NCI-H774 (cell line): ENCODE measurements at places on chromosomes 16 and 17.

DNA sequence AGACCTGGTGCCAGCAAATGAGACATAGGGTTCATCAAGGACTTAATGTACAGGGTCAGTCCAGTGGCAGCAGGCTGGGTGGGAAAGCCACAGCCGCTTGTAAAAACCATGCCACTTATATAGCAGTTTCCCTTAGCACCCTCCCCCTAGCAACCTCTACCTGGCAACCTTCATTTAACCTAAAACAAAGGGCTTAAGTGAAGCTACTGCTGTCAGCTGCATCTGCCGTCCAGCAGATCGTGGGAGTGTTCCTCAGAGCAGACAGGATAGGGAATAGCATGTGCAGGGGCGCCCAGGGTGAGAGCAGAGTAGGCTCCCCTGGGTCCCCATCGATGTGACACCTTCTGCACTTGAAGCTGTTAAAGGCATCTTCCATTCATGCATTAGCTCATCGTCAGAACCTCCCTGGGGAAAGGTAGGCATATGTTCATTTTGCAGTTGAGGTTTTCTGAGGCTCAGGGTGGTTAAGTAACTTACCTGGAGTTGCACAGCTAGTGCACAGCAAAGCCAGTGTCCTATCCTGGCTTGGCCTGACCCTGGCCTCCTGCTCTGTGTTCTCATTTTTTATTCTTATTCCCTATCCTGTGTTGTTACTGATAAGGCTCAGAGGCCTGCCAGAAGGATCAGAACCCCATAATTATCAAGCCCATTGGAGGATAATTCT, 112.5 kb downstream of the SOCS1 start:
- no peak for DNase-seq

GRCh38 chr17:43779145-43780125, 658 bp upstream of the DUSP3 start:
- DNase-seq, result no peak

DNA sequence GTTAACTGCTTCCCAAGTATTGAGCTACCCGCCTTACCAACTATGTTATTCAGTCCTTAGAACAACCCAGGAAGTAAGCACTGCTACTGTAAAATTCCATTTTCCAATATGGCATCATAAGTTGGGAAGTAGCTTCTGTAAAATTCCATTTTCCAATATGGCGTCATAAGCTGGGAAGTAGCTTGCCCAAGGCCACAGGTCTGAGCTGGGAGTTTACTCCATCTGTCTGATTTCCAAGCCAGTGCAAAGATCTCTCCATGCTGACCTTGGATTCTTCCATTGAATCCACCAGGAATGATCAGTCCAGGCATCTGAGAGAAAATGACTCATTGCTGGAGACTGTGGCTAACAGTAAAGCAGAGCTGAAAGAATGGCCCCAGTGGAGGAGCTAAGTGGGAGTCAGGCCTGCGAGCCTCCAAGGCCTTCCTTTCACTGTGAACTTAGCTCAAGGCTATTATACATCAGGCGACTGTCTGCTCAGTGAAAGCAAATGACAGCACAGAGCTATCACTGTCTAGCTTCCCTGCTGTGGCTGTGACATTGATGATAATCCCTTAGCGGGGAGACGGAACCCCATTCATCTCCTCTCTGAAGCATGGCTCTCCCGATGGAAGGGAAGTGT, 430.4 kb downstream of the HAPSTR1 start:
- no peak for DNase-seq

DNA sequence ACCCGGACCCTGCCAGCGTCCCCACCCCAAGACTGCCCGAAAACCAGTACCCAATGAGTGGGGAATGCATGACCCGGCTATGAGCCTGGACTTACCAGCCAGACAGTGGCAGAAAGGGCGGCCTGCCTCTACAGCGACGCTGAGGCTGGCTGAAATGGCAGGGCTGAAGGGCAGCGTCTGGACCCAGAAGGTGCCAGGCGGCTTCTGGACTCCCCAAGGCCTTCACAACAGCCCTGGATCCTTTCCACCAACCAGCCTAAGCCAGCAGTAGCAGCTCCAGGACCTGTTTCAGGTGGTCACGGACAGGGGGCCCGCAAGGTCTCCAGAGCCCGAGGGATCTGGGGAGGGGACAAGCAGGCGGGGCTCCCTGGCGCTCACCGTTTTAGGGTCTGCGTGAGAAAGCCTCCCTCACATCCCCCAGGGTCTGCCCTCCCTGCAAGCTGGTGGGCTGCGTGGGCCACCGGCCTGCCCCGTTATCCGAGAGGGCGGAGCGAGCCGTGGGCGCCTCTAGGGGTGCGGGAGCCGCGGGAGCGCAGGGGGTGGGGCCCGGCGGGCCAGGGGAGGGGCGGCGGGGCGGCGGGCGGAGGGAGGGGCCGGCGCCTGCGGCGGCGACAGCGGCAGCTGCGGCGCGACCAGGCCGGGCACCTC, at the start of gene RIPOR1:
RIPOR1 (plus strand) TSS at position 608 of the 648 bp plus-strand sequence. CDS start 9,618 bp downstream, outside the sequence.
- DNase-seq, result no peak

GRCh38 chr17:74682028-74682427, 30.7 kb downstream of the CD300LF start:
- no peak for DNase-seq

DNA sequence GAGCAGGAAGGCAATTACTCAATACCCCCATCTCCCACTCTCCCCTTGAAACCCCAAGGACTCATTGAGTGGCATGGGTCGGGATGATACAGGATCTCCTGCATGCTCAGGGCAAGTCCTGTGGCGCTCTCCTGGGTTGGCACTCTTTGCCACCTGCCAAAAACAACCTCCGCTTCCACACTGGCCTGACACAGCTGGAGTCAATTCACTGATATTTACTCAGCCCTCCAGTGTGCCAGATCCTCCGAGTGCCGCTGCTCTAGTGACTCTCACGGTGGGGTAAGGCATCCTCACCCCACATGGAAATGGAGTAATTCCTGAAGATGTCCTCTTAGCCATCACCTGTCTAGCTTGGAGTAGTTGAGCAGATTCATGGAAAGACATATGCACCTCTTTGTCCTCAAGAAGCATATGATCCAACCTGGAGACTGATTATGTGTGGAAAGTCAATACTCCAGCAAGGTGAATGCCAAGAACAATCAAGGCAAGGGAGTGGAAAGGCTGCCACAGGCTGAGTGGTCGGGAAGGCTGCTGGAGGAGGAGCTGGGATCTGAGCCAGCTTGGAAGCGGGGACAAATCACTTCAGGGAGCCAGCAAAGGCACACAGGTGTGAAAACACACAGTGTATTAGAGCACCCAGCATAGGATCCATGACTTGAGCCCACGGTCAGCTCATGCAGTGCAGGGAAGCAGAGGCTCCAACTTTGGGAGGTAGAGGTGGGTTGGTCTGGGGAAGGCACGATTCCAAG, 12.6 kb upstream of the GOSR2 start:
- DNase-seq, result peak; percentile 68

DNA sequence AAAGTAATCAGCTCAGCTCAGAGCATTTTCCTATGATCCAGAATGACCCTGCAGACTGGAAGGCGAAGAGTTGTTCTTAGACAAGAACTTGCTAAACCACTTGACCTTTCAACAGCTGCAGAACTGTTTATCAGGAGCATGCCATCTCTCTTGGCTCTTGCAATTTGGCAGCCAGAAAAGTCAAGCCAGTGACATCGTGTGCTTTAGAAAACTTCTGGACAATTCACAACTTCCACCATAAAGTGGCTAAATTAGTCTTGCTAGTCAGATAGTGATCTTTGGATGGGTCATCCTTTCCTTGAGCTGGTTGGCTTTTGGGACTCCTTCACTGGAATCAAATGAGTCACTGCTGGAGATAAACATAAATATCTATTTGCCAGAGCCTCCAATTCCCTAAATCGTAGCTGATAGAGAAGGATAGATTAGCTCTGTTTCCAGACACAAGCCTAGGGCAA, 146.5 kb downstream of the MAP2K6 start:
- DNase-seq, result no peak

DNA sequence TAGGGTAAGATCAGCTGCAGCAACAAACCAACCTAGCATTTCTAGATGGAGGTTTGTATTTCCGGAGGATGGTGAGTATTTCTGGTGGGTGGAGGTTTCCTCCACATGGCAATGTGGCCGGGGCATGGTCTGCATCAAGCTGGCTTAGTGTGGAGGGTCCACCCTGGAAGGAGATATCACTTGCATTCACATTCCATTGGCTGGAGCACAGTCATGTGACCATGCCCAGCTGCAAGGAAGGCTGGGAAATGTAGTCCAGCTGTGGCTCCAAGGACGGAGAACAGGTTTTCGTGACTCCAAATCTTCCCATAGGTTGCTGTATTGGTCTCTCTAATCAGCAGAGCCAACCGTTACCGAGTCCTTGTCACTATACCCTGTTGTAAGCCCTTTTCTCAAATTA, 68.7 kb downstream of the RAI1 start:
- no peak for DNase-seq

DNA sequence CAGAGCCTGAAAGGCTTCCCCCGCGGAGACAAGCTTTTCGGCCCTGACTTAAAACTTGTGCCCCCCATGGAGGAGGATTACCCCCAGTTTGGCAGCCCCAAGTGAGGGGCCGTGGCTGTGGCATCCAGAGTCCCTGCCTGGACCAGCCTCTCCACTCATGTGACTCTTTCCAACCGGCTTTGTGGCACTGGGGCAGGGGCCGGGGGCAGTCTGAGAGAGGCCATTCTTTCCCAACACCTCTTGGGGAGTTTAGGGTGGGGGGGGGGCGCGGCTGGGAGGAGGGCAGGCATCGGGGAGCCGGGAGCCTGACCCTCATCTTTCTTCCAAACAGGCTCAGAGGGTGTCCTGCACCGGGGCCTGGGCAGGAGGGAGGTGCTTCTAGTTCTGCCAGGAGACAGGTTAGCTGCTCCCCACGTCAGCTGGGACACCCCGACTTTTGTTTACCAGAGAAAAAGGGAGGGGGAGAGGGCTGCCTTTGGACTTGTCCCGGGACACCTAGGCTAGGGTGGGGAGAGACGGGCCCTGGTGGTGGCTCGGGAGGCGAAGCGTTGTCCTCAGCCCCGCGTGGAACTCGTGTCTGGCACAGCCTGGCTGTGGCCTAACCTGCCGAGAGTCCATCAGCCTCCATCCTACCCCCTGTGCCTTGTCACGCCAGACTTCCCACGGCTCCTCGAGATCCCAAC, 7.3 kb upstream of the SERPINF1 start:
- no peak for DNase-seq

GRCh38 chr16:21614896-21615295, 15.5 kb downstream of the METTL9 start:
- DNase-seq, result no peak

DNA sequence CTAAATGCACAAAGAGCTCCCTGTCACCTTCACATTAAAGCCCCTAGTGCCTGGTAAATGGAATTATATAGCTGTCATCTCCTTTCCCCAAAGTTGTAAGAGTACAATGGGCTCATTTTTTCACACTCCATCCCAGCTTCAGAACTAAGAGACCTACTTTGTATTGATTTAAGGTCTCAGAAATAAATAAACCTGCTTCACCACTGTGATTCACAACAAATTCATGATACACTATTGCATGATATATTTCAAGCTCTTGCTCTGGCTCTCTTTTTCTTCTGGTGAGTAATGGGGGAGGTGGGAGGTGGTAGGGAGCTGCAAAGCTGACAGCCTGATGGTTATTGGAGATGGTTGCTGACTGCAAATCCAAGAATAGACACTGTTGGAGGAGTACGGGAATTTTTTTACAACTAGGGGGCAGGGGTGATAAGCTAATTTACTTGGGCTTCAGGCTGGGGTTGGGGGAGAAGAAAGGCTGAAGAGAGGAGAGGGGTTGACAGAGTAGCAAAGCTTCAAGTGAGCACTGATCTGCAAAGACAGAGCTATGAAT, 189.9 kb downstream of the AATF start:
- no peak for DNase-seq

DNA sequence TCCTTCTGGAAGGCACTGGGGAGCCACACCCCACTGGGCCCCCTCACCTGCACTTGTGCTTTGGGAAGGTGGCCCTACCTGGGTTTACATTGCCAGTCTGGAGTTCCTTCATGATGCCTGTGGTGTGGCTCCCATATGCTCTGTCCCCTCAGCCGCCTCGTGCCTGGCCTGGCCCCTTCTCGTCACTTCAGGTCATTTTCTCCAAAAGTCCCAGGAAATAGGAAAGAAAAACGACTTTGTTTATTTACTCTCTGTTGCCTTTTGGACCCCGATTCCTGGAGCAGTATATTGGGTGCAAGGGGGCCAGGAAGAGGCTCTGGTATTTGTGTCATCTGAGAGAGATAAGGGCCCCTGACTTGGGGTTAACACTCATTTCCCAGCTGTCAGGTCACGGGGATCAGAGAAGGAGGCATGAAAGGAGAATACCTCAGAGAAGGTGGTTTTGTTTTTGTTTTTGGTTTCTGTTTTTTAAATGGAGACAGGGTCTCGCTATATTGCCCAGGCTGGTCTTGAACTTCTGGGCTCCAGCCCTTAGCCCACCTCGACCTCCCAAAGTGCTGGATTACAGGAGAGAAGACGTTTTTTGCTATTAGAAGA, 4.7 kb downstream of the SOCS3 start:
- DNase-seq, result no peak

- DNase-seq, result no peak
Measured at GRCh38 chr17:1813088-1813487, 16.6 kb downstream of the SMYD4 start.

DNA sequence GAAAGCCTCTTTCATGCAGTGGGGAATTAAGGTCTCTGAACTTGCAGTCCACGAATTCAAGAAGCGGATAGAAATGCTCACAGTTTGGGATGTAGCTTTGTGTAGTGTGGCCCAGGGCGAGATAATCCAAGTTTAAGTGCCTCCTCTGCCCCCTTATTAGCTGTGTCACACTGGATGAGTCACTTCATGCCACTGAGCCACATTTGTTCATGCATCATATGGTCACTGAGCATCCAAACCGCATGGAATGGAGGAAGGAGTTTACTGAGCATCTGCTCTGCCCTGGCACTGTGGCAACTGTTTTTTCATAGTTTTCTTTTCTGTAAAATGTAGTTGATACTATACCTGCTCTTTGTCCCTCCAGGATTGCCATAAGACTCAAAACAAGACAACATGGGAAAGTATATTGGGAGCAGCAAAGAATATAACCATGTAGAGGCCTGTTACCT, 15.1 kb upstream of the DHX8 start:
- DNase-seq, result no peak

- DNase-seq, result no peak
Measured at GRCh38 chr17:81900181-81900820, 1.7 kb upstream of the NPB start.

- DNase-seq, result no peak
Measured at GRCh38 chr17:60410001-60410400, 12.3 kb upstream of the CHCT1 start.

GRCh38 chr17:77492446-77493237, 351.9 kb downstream of the SEC14L1 start:
- no peak for DNase-seq

- no peak for DNase-seq
Measured at GRCh38 chr17:36592716-36593321, 1.1 kb downstream of the DHRS11 start.
